Activated effector memory CD4-positive, alpha-beta T cell treated with anti-CD3 and anti-CD28 coated beads, Interleukin-2, amount 50 U/mL, for 16 hours (primary cell): ENCODE measurements at places on chromosomes 13 and 19.

GRCh38 chr19:21472507-21472906 lies 32.9 kb upstream of the ZNF429 start:
- no peak for DNase-seq

DNA sequence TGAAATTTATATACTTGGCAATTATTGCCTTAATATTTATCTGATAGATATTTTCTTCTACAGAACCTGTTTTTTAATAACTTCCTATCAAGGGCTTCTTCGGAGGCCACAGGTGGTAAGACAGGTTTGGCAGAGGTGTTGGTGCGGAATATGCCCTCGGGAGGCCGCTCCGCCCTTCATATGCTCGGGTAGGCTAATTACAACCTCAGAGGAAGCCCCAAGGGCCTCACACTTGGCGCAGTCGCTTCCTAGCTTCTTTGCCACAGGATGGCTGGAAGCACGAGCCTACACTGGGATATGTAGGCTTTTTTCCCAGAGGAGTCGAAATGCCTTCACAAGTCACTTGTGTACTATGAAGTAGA lies 68.8 kb downstream of the LMO7 start:
- DNase-seq: no peak

- no peak for DNase-seq
Observed at GRCh38 chr19:884420-885211, 8.4 kb downstream of the MED16 start.

DNA sequence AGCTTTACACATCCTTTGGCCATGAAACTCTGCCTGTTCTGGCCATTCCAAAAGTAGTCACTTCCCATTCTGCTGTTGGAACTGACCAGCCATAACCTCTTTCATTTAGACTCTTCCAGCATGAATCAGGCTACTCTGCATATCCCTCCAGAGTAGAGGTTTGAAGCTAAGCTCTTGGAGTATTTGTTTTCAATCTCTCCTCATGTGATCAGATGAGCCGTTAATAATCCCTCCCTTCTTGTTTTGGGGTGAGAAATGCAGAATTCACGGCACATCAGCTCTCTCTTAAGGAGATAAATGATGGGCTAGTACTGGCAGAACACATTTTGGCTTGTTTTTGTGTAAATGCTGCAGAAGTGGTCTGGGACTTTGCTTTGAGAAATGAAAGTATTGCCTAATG lies 519.9 kb downstream of the PCDH17 start:
- no peak for DNase-seq

GRCh38 chr19:12783291-12783848 lies 7.9 kb upstream of the JUNB start:
- peak; percentile 80 for DNase-seq

DNA sequence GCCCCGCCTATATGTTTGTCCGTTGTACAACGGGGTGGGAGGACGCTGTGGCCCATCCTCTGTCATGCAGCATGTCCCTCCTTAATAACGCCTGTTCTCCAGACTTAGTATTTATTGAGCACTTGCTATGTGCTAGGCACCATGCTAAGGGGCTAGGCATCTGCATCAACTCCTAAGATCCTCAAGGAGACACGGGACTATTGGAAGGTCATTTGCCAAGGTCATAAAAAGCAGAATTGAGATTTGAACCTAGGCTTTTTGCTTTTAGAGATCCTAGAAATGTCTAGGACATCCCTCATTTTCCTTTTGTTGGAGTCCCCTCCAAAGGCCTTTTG lies 1.8 kb upstream of the MAST1 start:
- no peak for DNase-seq

GRCh38 chr19:37127999-37128820 lies 44.3 kb downstream of the ZNF585A start:
- DNase-seq: no peak

GRCh38 chr19:16157601-16158000 lies 14.1 kb downstream of the HSH2D start:
- no peak for DNase-seq

DNA sequence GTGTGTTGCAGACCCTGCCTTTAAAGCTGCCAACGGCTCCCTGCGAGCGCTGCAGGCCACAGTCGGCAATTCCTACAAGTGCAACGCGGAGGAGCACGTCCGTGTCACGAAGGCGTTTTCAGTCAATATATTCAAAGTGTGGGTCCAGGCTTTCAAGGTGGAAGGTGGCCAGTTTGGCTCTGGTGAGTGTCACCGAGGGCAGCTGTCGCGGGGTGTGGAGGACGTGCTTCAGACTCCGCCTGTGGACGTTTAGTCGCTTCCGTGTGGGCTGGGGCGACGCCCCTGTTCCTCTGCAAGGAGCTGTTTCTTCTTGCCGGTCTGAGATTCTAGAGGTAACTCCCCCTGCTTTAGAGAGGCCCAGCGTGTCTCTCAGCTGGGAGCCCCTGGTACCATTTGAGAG lies 24.5 kb downstream of the LAMP1 start:
- no peak for DNase-seq

DNA sequence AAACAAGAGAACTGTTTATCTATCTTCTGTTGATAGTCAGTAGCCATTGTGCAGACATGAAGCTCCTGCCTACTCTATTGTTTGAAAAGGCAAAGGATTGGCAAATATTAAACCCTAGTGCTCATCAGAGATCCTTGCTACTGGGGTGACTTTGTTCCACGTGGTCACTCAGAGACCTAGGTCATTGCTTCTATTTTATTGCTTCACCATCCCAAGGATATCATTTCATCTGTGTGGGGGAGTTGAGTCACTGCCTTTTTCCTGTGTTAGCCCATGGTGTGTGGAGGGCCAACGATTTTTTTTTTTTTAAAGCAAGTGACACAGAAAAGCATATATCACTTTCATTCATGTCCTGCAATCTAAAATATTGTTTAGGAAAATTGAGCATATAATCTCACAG lies 254.1 kb upstream of the RXFP2 start:
- DNase-seq: no peak

DNA sequence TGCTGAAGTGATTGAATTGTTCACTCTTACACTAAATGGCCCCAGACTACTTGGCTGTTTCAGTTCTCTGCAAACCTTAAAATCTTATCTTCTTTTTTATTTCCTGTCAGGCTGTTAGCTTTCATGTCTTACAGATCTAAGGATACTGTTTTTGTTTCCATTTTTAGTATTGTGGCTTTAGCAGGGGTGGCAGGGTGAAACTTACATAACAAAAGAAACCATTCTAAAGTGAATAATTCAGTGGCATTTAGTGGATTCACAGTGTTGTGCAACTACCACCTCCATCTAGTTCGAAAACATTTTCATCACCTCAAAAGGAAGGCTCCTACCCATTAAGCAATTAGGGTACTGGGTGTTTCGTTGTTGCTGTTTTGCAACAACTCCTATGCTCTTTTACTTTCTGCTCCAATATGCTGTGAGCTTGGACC lies 19.8 kb downstream of the TMEM272 start:
- no peak for DNase-seq

GRCh38 chr19:18157465-18158063 lies 4.6 kb downstream of the PIK3R2 start:
- DNase-seq: no peak

DNA sequence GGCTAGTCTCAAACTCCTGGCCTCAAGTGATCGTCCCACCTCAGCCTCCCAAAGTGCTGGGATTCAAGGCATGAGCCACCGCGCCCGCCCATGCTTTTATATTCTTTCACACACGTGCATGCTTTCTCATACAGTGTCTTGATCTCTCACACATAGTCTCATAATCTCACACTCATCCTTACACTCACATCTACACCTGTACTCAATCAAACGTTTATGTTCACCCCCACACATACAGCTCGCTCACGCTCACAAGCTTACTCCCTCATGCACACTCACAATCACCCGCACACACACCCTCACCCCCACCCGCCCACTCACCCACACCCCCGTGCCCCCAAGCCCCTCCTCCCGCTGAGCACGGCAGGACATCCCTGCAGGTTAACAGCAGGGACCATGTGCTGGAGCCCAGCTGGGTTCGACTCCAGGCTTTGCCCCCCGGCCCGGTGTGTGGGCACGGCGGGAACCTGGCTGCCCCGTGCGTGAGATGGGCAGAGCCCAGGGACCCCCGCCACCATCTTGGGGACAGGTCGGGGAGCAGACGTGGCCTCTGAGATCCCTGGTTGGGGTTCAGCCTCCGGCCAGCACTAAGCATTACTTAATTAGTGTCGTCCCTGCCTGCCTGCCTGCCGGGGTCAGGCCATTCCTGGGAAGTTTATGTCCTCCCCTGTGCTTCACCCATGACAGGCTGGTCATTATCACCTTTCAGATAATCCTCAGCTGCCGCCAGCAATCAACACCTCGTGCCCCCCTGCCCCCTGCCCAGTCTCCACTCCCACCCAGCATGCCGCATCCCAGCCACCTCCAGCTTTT lies 11.4 kb downstream of the SBK2 start:
- no peak for DNase-seq

DNA sequence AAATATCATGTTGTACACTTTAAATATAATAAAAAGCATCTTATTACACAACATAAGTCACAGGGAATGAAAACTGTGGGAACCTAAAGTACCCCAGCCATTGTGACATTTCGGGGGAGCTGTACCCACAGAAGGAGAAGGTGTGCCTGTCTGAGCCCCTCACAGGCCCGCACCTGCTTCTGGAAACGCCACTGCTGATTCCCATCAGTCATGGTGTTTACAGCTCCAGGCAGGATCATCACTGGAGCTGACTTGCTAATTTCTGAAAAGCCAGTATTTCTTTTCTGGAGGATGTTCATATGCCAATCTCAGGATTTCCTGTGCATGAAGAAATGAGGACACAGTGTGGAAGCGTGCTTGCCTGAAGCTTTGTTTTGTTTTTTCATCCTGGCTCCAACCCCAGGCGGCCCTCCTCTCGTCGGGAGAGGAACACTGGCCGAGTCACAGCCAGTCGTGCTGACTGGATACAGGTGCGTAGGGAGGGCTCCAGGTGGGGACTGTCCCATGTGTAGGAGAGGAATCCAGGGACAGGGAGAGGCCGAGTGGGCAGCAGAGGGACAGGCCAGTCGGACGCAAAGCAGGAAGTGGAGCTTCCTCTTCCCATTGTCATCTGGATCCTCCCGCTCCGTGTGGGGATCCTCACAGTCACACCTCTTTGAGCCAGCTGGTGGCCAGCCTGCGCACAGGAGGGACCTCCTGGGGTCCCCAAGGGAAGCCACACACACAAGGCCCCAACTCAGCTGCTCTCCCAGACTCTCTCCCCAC lies 4.2 kb upstream of the ATP12A start:
- DNase-seq: no peak

GRCh38 chr19:48194041-48194843 lies 23.8 kb downstream of the ZSWIM9 start:
- DNase-seq: peak; percentile 68

GRCh38 chr19:3359015-3359918 lies 7.1 kb upstream of the NFIC start:
- peak; percentile 89 for DNase-seq

DNA sequence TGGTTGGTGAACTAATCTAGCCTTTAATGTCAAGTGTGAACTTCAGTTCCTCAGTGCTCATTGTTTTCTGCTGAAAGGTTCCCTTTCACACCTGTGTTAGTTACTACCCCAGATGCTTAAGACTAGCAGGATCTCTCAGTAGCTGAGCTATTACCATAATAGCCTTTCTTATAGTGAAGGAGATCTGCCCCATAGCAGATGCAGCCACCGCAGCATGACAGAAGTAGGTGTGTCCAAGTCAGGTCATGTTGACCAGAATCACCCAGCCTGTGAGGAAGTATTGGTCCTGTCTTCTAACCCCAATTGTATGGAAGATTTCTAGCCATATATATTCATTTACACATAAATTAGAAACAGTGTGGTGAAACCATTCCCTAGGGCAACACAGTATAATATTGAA lies 37.3 kb downstream of the ZAR1L start:
- DNase-seq: no peak

DNA sequence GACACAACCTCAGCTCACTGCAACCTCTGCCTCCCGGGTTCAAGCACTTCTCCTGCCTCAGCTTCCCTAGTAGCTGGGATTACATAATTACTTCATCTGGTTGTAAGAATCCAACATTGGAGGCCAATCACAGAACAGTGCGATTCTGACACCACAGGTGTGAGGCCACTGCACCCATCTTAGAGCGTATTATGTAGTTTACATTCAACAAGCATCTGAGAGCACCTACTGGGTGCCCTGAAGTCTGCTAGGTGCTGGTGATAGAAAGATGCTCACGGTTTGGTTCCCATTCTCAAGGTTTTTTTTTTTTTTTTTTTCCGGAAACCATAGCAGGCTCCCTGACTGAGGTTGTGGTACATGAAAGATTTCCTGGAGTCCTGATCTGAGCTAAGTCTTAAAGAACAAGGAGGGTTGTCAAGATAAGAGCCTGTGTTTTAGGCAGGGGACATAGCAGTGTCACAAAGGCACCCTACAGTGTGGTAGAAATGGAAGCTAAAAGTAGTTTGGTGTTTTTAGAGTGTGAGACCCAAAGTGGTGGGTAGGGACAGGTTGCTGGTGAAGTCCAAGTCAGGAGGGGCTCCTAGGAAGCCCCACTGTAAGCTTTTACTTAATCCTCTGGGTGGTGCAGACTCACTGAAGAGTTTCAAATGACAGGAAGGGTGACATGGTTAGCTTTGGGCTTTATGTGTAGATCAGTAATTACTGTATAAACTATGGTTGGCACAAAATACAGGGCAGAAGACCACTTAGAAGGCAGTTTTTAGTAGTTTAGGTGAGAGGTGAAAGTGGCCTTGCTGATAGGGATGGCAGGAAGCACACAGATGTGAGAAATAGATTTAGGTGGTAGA lies 15.2 kb downstream of the SAE1 start:
- no peak for DNase-seq

- no peak for DNase-seq
Observed at GRCh38 chr19:50458396-50459066, 17.8 kb upstream of the EMC10 start.

- DNase-seq: no peak
Observed at GRCh38 chr19:13016628-13017305, 21.5 kb downstream of the NFIX start.

DNA sequence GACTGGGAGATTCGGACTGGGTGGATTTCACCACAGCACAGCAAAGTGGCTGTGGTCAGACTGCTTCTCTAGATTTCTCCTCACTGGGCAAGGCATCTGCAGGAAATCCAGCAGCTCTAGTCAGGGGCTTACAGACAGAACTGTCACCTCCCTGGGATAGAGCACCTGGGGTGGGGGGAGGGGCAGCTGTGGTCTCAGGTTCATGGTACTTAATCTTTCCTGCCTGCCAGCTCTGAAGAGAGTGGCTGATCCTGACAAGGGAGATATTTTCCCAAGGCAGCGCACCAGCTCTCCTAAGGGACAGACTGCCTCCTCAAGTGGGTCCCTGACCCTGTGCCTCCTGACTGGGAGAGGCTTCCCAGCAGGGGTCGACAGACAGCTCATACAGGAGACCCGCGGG lies 212.8 kb upstream of the KLF12 start:
- DNase-seq: no peak

DNA sequence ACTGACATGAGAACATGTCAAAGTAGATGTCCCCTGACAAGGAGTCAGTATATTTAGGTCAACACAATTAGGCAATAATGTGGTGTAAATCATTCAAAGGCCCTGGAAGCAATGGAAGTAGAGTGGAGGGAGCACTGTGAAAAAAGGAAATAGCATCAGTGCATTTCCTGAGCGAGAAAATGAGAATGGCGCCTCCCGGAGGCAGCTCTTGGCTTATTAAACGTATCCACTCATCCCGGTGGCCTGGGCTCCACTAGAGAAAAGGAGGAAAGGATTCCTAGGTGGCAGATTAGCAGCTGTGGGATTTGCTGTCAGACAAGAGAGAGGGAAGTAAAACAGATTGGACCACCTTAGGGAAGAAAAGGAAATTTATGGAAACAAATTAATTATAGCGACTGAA lies 173.7 kb upstream of the TMTC4 start:
- DNase-seq: no peak
